ENCODE measurements at places on chromosomes 6 and 20. TPM values are rescaled to one million over a fixed set of nuclear protein-coding genes. Genes with fewer than 3 reads are reported as not detected.

GRCh38 chr20:58571356-58571692, 56.1 kb upstream of the APCDD1L start:
- peaks cover 32% of the 10 kb centered on the region for H3K4me1 ChIP-seq
- peak overlapping the region; percentile 35 for H3K27ac ChIP-seq
- DNase-seq, result peak; percentile 69
- H3K36me3 ChIP-seq, result no peaks in the 10 kb centered on the region

The TMC2 gene
- 0.15 TPM for total RNA-seq

The BEND6 gene
- total RNA-seq, result 0.93 TPM

DNA sequence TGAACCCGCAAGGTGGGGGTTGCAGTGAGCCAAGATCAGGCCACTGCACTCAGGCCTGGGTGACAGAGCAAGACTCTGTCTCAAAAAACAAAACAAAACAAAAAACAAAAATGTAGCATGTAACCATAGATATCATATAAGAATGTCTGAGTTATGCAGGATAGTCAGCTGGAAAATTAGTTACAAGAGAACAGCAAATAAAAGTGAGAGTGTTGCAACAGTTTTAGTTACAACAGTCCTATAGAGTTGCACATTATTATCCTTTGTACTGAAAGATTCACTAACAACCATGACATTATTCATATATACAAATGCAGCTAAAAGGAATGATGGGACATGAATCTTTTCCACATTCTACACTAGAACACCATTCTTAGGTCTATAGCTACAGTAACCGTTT, 16.4 kb downstream of the RNF24 start:
- no peaks in the 10 kb centered on the region for H3K27me3 ChIP-seq
- no peak for DNase-seq
- no peaks in the 10 kb centered on the region for H3K36me3 ChIP-seq
- H3K4me1 ChIP-seq, result no peaks in the 10 kb centered on the region

The MUCL3 gene
- total RNA-seq, result not detected

- H3K4me1 ChIP-seq, result no peaks in the 10 kb centered on the region
- no peak overlapping the region for H3K4me3 ChIP-seq
- no peak for DNase-seq
These were observed 72.6 kb downstream of the POPDC3 start for GRCh38 chr6:105107207-105107606.

DNA sequence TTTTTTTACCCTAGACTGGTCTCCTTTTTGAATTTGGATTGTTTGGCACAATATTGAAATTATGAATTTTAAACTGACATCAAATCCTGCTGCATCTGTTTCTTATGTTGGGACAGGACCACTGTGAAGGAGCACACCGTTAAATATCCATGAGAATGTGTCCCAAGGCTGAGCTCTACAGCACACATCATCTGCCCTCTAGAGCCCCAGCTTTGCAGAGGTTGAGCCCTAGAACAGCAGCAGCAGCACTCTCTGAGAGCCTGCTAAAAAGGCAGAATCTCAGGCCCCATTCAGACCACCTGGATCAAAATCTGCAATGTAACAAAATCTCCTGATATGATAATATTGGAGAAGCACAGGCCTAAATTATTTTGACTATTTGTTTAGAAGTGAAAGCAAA, 192.1 kb upstream of the CCN2 start:
- peaks cover 5% of the 10 kb centered on the region for H3K4me1 ChIP-seq
- no peak overlapping the region for H3K4me3 ChIP-seq
- H3K36me3 ChIP-seq, result no peaks in the 10 kb centered on the region
- no peak for DNase-seq
- H3K27ac ChIP-seq, result no peak overlapping the region
- H3K27me3 ChIP-seq, result no peaks in the 10 kb centered on the region
